ENCODE measurements at places on chromosomes 3 and 15.

- H3K27me3 ChIP-seq, result no peaks in the 10 kb centered on the region
- no peak overlapping the region for H3K27ac ChIP-seq
- H3K4me3 ChIP-seq, result no peak overlapping the region
- no peaks in the 10 kb centered on the region for H3K36me3 ChIP-seq
These were observed 322.4 kb upstream of the CBLB start for GRCh38 chr3:106191211-106191610.

DNA sequence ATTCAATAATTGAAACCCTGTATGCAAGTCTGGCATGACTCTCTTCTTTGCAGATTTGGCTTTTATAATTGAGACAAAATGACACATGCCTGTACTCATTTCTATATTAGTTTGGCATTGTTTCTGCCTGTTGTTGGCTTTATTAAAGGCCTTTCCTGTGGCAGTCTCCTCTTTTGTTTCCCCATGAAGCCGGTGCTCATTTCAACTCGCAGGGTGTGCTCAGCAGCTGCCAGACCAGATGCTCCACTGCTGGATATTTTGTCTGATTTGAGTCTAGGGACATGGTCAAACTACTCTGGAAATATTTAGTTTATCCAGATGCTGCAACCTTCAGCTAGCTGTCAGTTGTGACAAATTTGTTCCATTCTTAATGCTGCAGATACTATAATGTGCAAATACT, 445.3 kb downstream of the NAALADL2 start:
- no peaks in the 10 kb centered on the region for H3K4me1 ChIP-seq
- H3K27ac ChIP-seq, result no peak overlapping the region
- H3K27me3 ChIP-seq, result no peaks in the 10 kb centered on the region
- no peak overlapping the region for H3K4me3 ChIP-seq
- no peak for DNase-seq
- H3K36me3 ChIP-seq, result no peaks in the 10 kb centered on the region

DNA sequence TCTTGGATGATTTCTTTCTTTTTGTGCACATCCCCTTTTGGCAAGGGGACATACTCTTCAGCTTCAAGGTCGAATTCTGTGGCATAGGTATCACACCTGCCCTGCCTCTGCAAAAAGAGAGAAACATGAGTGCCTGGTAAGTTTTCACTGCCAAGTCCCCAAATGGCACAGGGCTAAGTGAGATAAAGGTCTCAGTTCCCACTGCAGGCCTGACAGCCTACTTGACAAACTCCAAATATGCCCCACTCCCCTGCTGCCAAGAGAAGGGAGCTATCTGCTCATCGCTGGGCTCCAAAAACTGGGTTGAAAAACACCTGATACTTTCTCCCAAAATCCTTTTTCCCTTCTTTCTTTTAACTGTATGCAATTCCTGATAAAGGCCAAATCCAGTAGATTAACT, 23.0 kb downstream of the RUVBL1 start:
- H3K36me3 ChIP-seq, result peaks cover 84% of the 10 kb centered on the region
- no peaks in the 10 kb centered on the region for H3K27me3 ChIP-seq
- no peak overlapping the region for H3K27ac ChIP-seq
- H3K4me3 ChIP-seq, result no peak overlapping the region
- no peaks in the 10 kb centered on the region for H3K4me1 ChIP-seq

- no peak overlapping the region for H3K4me3 ChIP-seq
- no peak for DNase-seq
- no peaks in the 10 kb centered on the region for H3K36me3 ChIP-seq
- H3K4me1 ChIP-seq, result no peaks in the 10 kb centered on the region
- no peaks in the 10 kb centered on the region for H3K27me3 ChIP-seq
These were observed 506.9 kb downstream of the OCA2 start for GRCh38 chr15:27592036-27592760.

- no peak overlapping the region for H3K27ac ChIP-seq
- no peak overlapping the region for H3K4me3 ChIP-seq
- H3K4me1 ChIP-seq, result no peaks in the 10 kb centered on the region
- H3K27me3 ChIP-seq, result no peaks in the 10 kb centered on the region
- no peak for DNase-seq
- no peaks in the 10 kb centered on the region for H3K36me3 ChIP-seq
These were observed 14.0 kb downstream of the MEGF11 start for GRCh38 chr15:66239514-66239913.

- no peak overlapping the region for H3K27ac ChIP-seq
- no peaks in the 10 kb centered on the region for H3K4me1 ChIP-seq
- no peaks in the 10 kb centered on the region for H3K36me3 ChIP-seq
- H3K27me3 ChIP-seq, result no peaks in the 10 kb centered on the region
- no peak for DNase-seq
These were observed 50.9 kb downstream of the C3orf85 start for GRCh38 chr3:109187390-109187789.

- peak overlapping the region; percentile 84 for H3K4me3 ChIP-seq
- no peaks in the 10 kb centered on the region for H3K27me3 ChIP-seq
- DNase-seq, result no peak
- H3K4me1 ChIP-seq, result peaks cover 3% of the 10 kb centered on the region
- peak overlapping the region; percentile 91 for H3K27ac ChIP-seq
These were observed 678 bp upstream of the TFG start for GRCh38 chr3:100708644-100708988.

- H3K4me3 ChIP-seq, result no peak overlapping the region
- peaks cover 14% of the 10 kb centered on the region for H3K27me3 ChIP-seq
- no peaks in the 10 kb centered on the region for H3K36me3 ChIP-seq
These were observed 2.0 kb upstream of the ST8SIA2 start for GRCh38 chr15:92391640-92392039.

DNA sequence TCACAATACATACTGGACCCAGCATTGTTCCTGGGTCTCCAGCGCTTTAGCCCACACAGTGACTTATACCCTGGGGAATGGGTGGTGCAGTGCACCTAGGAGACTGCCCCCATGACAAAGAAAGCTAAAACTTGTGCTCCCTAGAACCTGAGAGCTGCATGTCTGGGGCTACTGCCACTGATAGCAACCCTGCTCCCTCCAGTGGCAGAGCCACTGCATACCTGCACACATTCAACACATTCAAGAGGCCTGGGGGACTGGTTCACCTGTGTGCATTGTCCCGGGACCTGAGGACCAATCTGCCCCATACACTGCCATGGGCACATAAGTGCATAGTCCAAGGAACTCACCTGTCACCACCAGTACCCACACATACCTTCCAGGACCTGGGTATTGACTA, 302.7 kb upstream of the MANF start:
- H3K4me3 ChIP-seq, result no peak overlapping the region
- no peaks in the 10 kb centered on the region for H3K36me3 ChIP-seq
- DNase-seq, result no peak
- H3K4me1 ChIP-seq, result no peaks in the 10 kb centered on the region

DNA sequence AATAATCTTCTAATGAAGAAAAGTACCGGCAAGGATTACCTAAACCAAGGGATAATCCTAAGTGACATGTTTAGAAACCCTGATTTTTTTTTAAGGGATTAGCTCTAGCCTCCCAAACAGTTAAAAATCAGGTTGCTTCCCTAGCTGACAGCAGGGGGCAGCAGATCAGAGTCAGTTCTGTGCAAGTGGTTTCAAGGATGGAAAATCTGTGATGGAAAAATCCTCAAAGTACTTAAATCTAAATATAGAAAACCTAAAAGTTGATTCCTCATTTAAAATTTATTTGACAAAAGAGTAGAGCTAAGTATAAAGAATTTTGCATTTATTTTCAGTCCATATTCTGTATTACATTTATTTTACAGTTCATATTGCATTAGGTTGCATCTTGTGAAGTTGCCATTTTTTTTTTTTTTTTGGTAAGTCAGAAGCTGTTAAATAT, 107.6 kb downstream of the PEX5L start:
- no peaks in the 10 kb centered on the region for H3K4me1 ChIP-seq
- H3K4me3 ChIP-seq, result no peak overlapping the region
- DNase-seq, result no peak
- no peak overlapping the region for H3K27ac ChIP-seq
- no peaks in the 10 kb centered on the region for H3K36me3 ChIP-seq

GRCh38 chr15:40307421-40308211, at the start of gene PLCB2:
PLCB2 (minus strand) TSS chr15:40307935; CDS start chr15:40307672, 263 bp downstream.
- no peaks in the 10 kb centered on the region for H3K27me3 ChIP-seq
- peak within 1 kb of the TSS; percentile 86 for H3K27ac ChIP-seq
- DNase-seq, result peak; percentile 34
- H3K4me3 ChIP-seq, result peak within 1 kb of the TSS; percentile 95

DNA sequence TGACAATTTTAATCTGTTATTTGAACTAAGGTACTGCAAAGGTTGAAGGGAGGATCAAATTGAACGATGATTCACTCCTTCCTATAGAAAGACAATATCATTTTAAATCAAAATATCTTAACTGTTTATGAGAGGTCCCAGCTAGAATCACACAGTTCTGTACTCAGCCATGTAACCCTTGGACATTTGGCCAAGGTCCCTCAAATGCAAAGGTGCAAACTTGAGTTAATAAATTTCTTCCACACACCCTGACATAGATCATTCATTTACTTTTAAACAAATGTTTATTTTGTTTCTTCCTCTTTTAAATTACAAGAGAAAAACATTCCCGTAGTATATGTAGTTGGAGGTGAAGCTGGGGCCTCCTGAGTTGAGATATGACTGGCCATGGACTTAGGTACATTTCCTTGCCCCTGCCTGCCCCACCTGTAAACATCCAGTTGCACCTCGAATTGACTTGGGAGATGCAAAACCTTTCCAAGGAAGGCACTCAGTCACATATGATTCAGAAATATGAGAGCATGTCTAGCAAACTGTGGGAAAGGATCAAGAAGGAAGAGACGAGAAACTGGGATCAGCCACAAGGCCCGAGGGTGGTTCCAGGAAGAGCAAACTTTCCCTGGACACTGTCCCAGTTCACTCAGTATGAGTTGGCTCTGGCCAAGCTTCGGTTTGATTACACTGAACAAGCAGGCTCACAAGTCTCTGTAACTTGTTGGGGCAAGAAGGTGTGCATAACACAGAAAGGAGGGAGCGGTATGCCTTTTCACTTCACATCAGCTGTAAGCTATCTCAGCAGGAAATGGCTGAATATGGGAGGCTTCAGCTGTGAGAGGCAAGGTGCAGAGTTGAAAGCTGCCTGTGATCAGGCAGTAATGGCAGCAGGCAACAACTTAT, 6.7 kb downstream of the TNFSF10 start:
- DNase-seq, result no peak
- no peaks in the 10 kb centered on the region for H3K27me3 ChIP-seq
- H3K4me3 ChIP-seq, result peak overlapping the region; percentile 12
- peaks cover 67% of the 10 kb centered on the region for H3K4me1 ChIP-seq
- peak overlapping the region; percentile 56 for H3K27ac ChIP-seq

GRCh38 chr3:114406286-114406685, 112.5 kb downstream of the TIGIT start:
- H3K27me3 ChIP-seq, result no peaks in the 10 kb centered on the region
- DNase-seq, result no peak
- H3K36me3 ChIP-seq, result no peaks in the 10 kb centered on the region

- no peak for DNase-seq
- H3K4me3 ChIP-seq, result no peak overlapping the region
- no peaks in the 10 kb centered on the region for H3K36me3 ChIP-seq
- H3K4me1 ChIP-seq, result no peaks in the 10 kb centered on the region
- no peak overlapping the region for H3K27ac ChIP-seq
- no peaks in the 10 kb centered on the region for H3K27me3 ChIP-seq
These were observed 61.7 kb upstream of the GLCE start for GRCh38 chr15:69098771-69099170.

- no peaks in the 10 kb centered on the region for H3K36me3 ChIP-seq
- DNase-seq, result no peak
- no peaks in the 10 kb centered on the region for H3K27me3 ChIP-seq
- H3K4me1 ChIP-seq, result no peaks in the 10 kb centered on the region
- no peak overlapping the region for H3K4me3 ChIP-seq
These were observed 8.8 kb upstream of the FAM240A start for GRCh38 chr3:46603446-46604046.

Measured in effector memory CD4-positive, alpha-beta T cell (primary cell).